ENCODE measurements at places on chromosomes 12 and 14.

- DNase-seq = no peak
These were observed 17.6 kb upstream of the RNASE1 start for GRCh38 chr14:20820063-20820904.

- no peak for DNase-seq
These were observed 28.3 kb upstream of the PPP2R5C start for GRCh38 chr14:101733211-101733610.

DNA sequence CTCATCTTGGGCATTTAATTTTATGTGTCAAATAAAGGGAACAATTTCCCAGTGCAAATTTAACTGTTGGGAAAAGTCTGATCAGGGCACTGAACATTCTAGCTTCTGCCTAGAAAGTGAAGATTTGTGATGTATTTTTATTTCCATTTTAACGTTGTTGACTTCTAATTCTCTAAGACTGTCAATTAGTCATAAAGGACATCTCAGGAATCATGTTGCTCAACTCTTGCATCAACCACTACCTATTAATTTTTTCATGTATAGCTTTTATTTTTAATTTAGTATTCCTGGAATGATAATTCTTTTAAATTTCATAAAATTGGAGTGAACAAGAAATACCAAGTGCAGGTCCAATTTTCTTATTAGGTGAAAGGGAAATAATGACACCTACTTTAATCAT lies 87.9 kb upstream of the METAP2 start:
- DNase-seq = no peak

GRCh38 chr14:20988717-20989470 lies 886 bp upstream of the METTL17 start:
- no peak for DNase-seq

DNA sequence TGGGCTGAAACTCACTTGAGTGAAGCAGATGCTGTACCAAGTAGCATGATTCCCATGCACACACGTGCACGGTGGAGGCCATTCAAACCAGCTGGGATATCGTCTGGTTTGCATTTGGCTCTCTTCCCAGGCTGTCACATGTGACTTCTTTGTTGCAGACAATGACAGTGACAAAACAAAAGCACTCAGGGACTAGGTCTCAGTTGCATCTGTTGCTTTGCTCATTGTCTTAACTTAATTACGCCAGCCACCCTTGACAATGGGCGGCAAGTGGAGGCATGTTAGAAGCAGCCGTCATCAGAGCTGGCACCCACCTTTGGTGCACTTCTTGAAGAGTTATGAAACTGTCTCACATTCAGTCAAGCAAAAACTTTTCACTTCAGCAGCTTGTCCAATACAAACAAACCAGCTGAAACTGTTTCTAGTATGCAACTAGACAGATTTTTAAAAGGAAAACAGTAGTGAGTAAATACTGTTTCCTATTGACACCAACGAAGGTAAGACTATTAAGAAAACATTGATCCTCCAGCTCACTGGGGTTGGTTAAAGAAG lies 74.3 kb downstream of the IGF1 start:
- no peak for DNase-seq

DNA sequence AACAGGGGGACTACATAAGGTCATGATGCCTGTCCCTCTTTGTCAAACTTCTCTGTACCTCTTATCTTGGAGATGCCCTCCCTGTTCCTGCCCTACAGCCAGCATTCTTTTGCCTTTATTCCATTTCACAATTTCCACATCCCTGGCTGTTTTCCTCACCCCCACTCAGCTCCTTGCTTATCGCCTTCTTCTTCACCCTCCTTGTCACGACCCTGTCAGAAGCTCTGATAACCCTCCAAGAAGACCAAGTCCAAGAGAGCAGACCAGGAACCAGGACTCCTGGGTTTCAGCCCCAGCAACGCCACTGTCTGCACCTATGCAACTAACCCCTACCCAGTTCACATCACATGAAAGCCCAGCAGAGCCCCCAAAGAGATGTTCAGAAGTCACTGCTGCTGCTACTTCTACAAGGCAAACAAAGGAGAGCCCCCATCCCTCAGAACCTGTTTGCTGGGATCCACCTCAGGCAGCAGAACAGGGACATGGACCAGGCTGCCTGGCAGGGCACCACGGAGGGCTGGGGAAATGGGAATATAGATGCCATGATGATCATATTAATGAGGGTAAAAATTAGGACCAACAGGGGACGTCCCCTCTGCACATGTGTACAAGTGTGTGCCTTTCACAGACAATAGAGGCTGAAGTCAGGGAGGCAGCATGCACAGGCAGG lies 92.8 kb downstream of the SINHCAF start:
- no peak for DNase-seq

GRCh38 chr12:4037747-4038312 lies 164.6 kb upstream of the PARP11 start:
- DNase-seq = no peak

DNA sequence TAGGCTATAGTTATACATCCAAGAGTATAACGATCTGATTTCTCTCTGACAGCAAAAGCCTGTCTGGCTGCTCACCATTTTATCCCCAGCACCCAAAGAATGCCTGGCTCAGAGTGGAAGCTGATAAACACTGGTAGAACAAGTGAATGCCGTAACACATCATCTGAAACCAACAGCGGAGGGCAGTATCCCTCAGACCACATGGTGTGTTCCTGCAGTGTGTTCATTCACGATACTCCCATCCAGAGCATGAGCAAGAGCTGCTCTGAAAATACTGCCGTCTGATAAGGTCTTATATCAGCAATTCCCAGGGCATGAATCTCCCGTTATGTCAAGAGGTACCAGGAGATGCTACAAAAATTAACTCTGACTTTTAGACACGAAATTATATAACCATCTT lies 95.9 kb downstream of the TTC7B start:
- DNase-seq = no peak

GRCh38 chr12:114412825-114413749 lies 7.1 kb upstream of the TBX5 start:
- no peak for DNase-seq

GRCh38 chr12:1594006-1594260 lies 448 bp downstream of the FBXL14 start:
- DNase-seq = no peak

GRCh38 chr12:59927032-59927431 lies 331.2 kb downstream of the SLC16A7 start:
- no peak for DNase-seq

GRCh38 chr12:87967871-87968270 lies 61.3 kb downstream of the C12orf50 start:
- no peak for DNase-seq

GRCh38 chr12:48580831-48581230 lies 11.0 kb upstream of the LALBA start:
- DNase-seq = no peak

- DNase-seq = no peak
These were observed 63.1 kb downstream of the C14orf132 start for GRCh38 chr14:96102081-96102856.

DNA sequence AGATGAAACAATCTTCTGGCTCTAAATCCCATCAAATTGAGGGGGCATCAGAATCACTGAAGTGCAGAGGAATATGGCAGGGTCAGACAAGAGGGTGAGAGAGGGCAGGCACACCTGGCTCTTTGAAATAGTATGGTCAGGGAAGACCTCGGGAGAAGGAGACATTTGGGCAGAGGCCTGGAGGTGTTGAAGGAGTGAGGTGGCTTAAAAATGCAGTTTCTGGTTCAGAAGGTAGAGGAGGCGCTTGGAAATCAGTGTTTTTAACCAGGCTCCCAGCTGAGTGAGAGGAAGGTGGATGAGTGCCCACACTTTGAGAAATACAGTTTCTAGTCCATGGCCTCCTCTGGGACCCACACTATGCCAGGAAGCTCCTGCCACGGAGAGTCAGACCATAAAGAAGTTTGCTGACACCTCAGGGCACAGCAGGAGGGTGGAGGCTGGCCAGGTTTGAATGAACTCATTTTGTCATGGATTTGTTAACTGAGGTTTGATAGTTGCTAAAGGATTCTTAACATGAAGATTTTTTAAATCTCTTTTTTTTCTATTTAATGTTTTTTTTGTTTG lies 20.1 kb downstream of the NID2 start:
- no peak for DNase-seq

DNA sequence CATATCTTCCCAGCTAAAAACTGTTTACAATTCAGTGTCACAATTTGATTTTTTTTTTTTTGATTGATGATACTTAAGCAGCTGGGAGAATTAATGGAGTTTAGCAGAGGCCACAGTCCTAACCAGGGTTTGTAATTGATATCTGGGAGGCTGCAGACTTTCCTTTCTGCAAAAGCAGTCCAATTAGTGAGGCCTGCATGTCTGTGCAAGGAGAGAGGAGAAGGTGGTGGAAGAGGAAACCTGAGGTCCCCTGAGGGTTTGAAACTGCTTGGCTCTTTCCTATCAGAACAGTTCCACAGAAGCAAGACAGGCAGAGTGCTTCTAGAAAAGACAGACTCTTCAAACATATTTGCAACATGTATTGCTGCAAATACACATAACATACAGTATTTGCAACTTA lies 160.8 kb upstream of the KRR1 start:
- no peak for DNase-seq

DNA sequence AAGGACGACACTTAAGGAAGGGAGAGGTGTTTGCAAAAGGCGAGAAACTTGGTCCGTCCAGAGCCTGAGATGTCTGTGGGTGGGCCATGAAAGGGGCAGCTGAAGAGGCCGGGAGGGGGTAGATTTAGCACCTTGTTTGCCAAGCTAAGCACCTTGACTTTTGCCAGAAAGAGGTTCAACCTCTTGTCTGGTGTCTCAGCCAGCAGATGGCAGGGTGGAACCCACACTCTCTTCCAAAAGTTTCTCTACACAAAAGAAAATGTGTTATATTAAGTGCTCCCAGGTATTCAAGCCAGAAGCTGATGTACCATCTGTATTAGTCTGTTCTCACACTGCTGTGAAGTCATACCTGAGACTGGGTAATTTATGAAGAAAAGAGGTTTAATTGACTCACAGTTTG lies 69.9 kb downstream of the SUDS3 start:
- no peak for DNase-seq

DNA sequence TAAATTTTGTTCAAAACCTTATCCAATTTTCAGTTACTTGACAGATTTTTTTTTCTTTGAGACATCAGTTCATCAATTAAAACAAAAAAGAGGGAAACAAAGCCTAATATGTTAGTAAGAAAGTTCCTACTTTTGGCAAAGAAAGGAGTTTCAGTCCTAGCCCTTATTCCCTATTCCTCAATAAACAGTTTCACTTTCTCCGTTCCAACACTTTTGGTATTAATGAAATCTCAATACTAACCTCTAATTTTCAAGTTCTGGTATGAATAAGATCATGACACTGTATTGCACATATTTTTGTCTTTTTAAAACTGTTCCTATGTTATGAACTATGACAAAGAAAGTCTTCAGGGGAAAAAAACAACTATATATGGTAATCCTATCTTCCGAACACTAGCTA lies 48.4 kb downstream of the RPS6KA5 start:
- no peak for DNase-seq

GRCh38 chr12:94247246-94247645 lies 98.9 kb downstream of the PLXNC1 start:
- no peak for DNase-seq

DNA sequence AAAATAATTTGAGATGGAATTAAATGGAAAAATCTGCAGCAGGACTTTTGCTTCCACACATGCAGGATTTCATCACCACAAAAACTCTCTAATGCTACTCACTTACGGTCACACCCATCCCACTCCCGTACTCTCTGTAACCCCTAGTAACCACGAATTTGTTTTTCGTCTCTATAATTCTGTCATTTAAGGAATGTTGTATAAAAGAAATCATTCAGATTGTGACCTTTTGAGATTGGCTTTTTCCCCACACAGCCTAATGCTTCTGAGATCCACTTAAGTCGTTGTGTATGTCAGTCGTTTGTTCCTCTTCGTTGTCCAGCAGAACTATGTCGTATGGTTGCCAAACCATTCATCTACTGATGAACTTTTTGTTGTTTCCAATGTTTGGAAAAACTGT lies 19.8 kb upstream of the PZP start:
- no peak for DNase-seq

Measured in cortex of kidney (tissue), 1 donor.